ENCODE measurements at places on chromosomes 1 and 21. TPM values are rescaled to one million over a fixed set of nuclear protein-coding genes. Genes with fewer than 3 reads are reported as not detected.
A peak's percentile ranks its signal among the peaks of the same experiment; 100 is the strongest.

The FCRL4 gene
- total RNA-seq: not detected

The SELP gene
- total RNA-seq: not detected

The CFHR5 gene
- total RNA-seq: not detected

The AMY1B gene
- not detected for total RNA-seq

The PRKAA2 gene
- total RNA-seq: 8.6 TPM

The TFF2 gene
- not detected for total RNA-seq

The GRIK1 gene
- 0.26 TPM for total RNA-seq

The UBE2U gene
- not detected for total RNA-seq

The CFHR1 gene
- total RNA-seq: not detected

The CD101 gene
- total RNA-seq: 3.3 TPM

The S100A5 gene
- not detected for total RNA-seq

DNA sequence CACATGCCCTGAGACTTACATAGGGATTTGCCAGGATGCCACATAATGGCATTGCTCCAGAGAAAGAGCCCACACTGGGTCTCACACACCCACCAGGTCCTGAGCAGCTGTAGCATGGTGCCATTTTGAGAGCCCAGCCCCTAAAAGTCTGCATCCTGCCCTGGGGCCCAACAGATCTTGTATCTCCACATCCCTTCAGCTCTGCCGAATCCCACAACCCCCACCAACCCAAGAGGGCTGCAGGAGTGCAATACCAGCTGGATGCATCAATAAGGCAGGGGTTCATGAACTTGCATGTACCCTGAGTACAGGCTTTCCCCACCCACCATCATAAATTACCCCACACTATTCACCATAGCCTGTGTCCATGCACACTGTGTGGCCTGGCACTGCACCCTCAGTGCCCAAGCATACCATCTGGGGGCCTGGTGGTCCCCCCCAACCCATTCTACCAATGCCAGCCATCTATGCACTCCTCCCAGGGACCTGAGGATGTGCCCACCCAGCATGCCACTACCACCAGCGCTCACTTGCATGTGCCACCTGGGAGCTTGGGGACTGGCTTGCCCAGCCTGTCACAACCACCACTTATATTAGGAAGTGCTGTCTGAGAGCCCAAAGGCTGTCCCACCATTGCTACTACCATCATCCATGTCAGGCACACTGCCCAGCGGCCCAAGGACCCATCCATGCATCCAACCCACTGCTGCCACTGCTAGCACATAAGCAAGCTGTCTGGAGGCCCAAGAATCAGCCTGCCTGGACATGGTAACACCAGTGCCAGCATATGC lies 4.1 kb upstream of the KRTAP12-2 start:
- H3K4me1 ChIP-seq: no peaks in the 10 kb centered on the region
- peaks cover 8% of the 10 kb centered on the region for H3K27me3 ChIP-seq
- H3K4me3 ChIP-seq: no peak overlapping the region
- H3K36me3 ChIP-seq: peaks cover 1% of the 10 kb centered on the region
- no peak for DNase-seq

DNA sequence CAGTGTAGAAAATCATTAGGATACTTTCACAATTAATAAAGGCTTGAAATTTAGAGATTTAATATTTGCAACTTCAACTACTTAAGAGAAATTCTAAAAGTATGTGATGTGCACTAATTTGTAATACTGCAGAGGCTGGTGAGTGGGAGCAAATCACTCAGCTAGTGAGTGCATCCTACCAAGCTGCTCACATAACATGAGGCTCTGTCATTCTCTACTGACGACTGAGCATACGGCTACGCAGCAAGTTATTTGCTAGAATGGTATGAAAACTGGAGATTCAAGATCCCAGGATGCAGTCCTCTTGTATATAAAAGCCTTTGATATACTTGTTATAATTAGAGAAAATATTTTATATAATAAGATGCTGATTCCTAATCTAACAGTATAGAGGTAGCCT lies 90.1 kb downstream of the ATP1B1 start:
- no peaks in the 10 kb centered on the region for H3K27me3 ChIP-seq
- no peak overlapping the region for H3K27ac ChIP-seq
- H3K4me1 ChIP-seq: peaks cover 6% of the 10 kb centered on the region
- no peak overlapping the region for H3K4me3 ChIP-seq
- peaks cover 12% of the 10 kb centered on the region for H3K36me3 ChIP-seq

- H3K27ac ChIP-seq: no peak overlapping the region
- H3K4me3 ChIP-seq: no peak overlapping the region
- no peaks in the 10 kb centered on the region for H3K4me1 ChIP-seq
These were observed 274.8 kb downstream of the PTPRC start for GRCh38 chr1:198913667-198914066.

GRCh38 chr1:227998374-227999055 lies 8.3 kb upstream of the WNT3A start:
- no peaks in the 10 kb centered on the region for H3K4me1 ChIP-seq
- DNase-seq: peak; percentile 6
- no peak overlapping the region for H3K27ac ChIP-seq
- no peak overlapping the region for H3K4me3 ChIP-seq
- H3K27me3 ChIP-seq: peaks cover 75% of the 10 kb centered on the region

GRCh38 chr1:248243204-248243603 lies 12.0 kb downstream of the OR2M4 start:
- no peak overlapping the region for H3K27ac ChIP-seq
- no peaks in the 10 kb centered on the region for H3K27me3 ChIP-seq
- H3K4me3 ChIP-seq: no peak overlapping the region
- no peak for DNase-seq
- no peaks in the 10 kb centered on the region for H3K36me3 ChIP-seq

GRCh38 chr1:207619871-207620542 lies 24.9 kb upstream of the CR1L start:
- H3K27me3 ChIP-seq: no peaks in the 10 kb centered on the region
- no peak overlapping the region for H3K4me3 ChIP-seq
- H3K36me3 ChIP-seq: no peaks in the 10 kb centered on the region
- no peaks in the 10 kb centered on the region for H3K4me1 ChIP-seq
- no peak overlapping the region for H3K27ac ChIP-seq

- H3K36me3 ChIP-seq: no peaks in the 10 kb centered on the region
- H3K4me3 ChIP-seq: no peak overlapping the region
- no peaks in the 10 kb centered on the region for H3K27me3 ChIP-seq
- no peaks in the 10 kb centered on the region for H3K4me1 ChIP-seq
- H3K27ac ChIP-seq: no peak overlapping the region
- no peak for DNase-seq
These were observed 486.9 kb downstream of the LRRIQ3 start for GRCh38 chr1:73711089-73711488.

DNA sequence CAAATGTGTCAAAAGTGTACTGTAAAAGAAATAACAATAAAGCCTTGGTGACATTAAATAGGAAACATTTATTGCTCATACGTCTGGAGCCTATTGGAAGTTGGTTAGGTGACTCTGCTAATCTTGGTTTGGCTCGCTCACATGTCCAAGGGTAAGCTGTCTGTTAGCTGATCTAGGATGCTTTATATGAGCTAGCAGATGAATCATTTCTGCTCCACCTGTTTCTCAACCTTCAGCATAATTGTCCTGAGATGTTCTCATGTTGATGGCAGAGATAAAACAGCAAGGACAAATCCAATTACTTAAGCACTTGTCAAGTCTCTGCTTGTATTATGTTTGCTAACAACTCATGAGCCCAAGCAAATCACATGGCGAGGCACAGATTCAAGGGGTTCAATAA lies 56.0 kb upstream of the CD53 start:
- no peaks in the 10 kb centered on the region for H3K36me3 ChIP-seq
- H3K27ac ChIP-seq: no peak overlapping the region
- no peak for DNase-seq
- peaks cover 52% of the 10 kb centered on the region for H3K27me3 ChIP-seq
- no peak overlapping the region for H3K4me3 ChIP-seq

GRCh38 chr1:227068883-227069282 lies 128.8 kb downstream of the COQ8A start:
- H3K4me3 ChIP-seq: no peak overlapping the region
- no peak for DNase-seq
- no peaks in the 10 kb centered on the region for H3K27me3 ChIP-seq

- no peaks in the 10 kb centered on the region for H3K27me3 ChIP-seq
- H3K36me3 ChIP-seq: no peaks in the 10 kb centered on the region
- DNase-seq: no peak
These were observed 3.3 kb downstream of the CROCC start for GRCh38 chr1:16924919-16925477.

- no peak overlapping the region for H3K4me3 ChIP-seq
- peak overlapping the region; percentile 9 for H3K27ac ChIP-seq
- H3K4me1 ChIP-seq: peaks cover 12% of the 10 kb centered on the region
- no peaks in the 10 kb centered on the region for H3K27me3 ChIP-seq
- DNase-seq: no peak
These were observed 34.1 kb downstream of the SOAT1 start for GRCh38 chr1:179327679-179328078.

- no peak overlapping the region for H3K4me3 ChIP-seq
- H3K36me3 ChIP-seq: no peaks in the 10 kb centered on the region
- no peak overlapping the region for H3K27ac ChIP-seq
- no peaks in the 10 kb centered on the region for H3K27me3 ChIP-seq
These were observed 48.9 kb upstream of the GORAB start for GRCh38 chr1:170483051-170483450.

DNA sequence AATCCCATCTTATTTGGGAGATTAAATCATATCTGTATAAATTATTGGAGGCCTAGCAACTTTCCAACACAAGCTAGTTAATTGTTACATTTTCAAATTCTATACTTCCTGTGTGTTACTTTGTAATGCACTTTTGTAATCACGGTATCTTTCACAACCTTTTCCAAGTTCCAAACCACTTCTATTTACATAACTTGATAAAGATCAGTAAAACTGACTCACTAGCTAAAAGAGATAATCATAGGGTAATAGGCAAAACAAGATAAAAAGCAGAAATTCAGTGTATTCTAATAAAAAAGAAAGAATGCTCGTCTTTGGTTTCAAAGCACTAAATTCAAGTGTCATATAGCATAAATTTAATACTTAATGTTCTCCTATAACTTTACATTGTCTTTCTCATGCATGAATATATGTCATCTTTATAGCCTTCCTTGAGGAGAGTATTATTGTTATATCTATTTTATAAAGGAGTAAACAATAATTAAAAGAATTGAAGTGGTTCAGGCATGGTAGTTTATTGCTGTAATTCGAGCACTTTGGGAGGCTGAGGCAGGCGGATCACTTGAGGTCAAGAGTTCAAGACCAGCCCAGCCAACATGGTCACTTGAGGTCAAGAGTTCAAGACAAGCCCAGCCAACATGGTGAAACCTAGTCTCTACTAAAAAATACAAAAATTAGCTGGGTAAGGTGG lies 66.4 kb downstream of the RGS13 start:
- H3K27ac ChIP-seq: no peak overlapping the region
- DNase-seq: no peak
- H3K4me1 ChIP-seq: peaks cover 12% of the 10 kb centered on the region

DNA sequence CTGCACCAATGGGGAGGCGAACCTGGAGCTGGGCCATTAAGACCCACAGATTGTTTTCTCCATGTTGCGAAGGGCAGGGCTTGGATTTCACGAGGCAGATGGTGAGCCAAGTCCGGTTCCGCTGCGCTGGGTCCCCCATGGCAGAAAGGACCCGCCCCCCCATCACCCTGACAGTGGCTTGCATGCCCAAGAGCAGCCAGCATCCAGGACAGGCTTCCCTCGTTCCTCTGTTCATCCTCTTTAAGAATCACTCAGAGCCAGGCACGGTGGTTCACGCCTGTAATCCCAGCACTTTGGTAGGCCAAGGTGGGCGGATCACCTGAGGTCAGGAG lies 15.8 kb upstream of the NPHP4 start:
- no peak for DNase-seq
- H3K27ac ChIP-seq: no peak overlapping the region
- no peak overlapping the region for H3K4me3 ChIP-seq
- H3K36me3 ChIP-seq: no peaks in the 10 kb centered on the region
- H3K27me3 ChIP-seq: peaks cover 15% of the 10 kb centered on the region

- H3K27ac ChIP-seq: peak overlapping the region; percentile 99
- H3K4me1 ChIP-seq: peaks cover 18% of the 10 kb centered on the region
- H3K27me3 ChIP-seq: no peaks in the 10 kb centered on the region
- peak overlapping the region; percentile 95 for H3K4me3 ChIP-seq
- peaks cover 18% of the 10 kb centered on the region for H3K36me3 ChIP-seq
These were observed 698 bp downstream of the MOV10 start for GRCh38 chr1:112674986-112675727.

GRCh38 chr1:1432274-1432950 lies 3.1 kb upstream of the VWA1 start:
- H3K27me3 ChIP-seq: peaks cover 3% of the 10 kb centered on the region
- DNase-seq: no peak
- peaks cover 22% of the 10 kb centered on the region for H3K4me1 ChIP-seq
- peak overlapping the region; percentile 93 for H3K27ac ChIP-seq
- H3K4me3 ChIP-seq: peak overlapping the region; percentile 14

DNA sequence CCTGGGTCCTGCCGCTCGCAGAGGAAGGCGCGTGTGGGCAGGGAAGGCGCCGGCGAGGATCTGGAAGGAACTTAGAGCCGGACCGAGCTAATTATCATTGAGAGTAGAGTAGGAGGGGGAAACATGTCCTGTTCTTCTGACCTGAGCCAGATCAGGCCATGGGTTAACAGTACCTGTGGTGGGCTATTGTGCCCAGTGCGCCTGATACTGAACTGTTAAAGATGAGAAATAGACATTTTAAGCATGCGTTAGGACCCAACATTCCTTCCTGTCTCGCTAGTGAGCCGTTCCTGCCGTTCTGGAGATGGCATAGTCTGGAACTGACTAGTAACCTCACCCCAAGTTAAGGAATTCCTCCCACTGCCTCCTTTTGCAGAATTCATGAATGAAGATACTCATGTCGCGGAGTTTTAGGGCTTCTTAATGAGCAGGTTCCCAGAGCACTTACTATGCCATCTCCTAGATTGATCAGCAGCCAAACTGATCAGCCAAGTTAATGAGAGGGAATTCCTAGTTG lies 870 bp downstream of the STRIP1 start:
- H3K27ac ChIP-seq: peak overlapping the region; percentile 92
- peaks cover 21% of the 10 kb centered on the region for H3K4me1 ChIP-seq
- H3K4me3 ChIP-seq: peak overlapping the region; percentile 94
- H3K27me3 ChIP-seq: no peaks in the 10 kb centered on the region

- no peak overlapping the region for H3K4me3 ChIP-seq
- peaks cover 4% of the 10 kb centered on the region for H3K36me3 ChIP-seq
- no peaks in the 10 kb centered on the region for H3K27me3 ChIP-seq
- no peak overlapping the region for H3K27ac ChIP-seq
- DNase-seq: no peak
These were observed 23.6 kb downstream of the POU2F1 start for GRCh38 chr1:167244244-167244643.

DNA sequence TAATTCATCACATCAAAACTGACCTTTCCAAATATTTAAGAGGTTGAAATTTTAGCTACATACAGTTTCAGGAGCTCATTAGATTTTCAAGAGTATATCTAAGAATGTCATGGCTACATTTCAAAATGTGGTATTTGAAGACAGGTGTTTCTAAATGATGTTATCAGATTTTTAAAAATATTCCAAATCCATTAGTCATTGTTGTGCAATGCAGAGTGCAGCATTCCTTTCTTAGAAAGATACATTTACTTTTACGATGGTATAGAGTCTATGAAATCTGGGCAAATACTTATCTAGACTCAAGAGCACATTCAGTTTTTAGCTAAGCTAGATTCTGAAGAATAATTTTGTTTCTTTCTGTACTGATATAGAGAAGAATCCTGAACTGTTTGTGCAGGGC lies 230.3 kb downstream of the CHRM3 start:
- no peak for DNase-seq
- H3K4me1 ChIP-seq: no peaks in the 10 kb centered on the region
- H3K27ac ChIP-seq: no peak overlapping the region
- no peaks in the 10 kb centered on the region for H3K36me3 ChIP-seq
- H3K27me3 ChIP-seq: no peaks in the 10 kb centered on the region

All from progenitor cell of endocrine pancreas (in vitro differentiated cells).